Omental fat pad (tissue), 4 donors: ENCODE measurements at places on chromosomes 3 and 15. TPM values are rescaled to one million over a fixed set of nuclear protein-coding genes. Genes with fewer than 3 reads are reported as not detected.

The HEXA gene
- total RNA-seq, result 78.3 TPM

The TCF12 gene
- 126 TPM for total RNA-seq

The ESYT3 gene
- 1.5 TPM for total RNA-seq

The CKMT1A gene
- 0.79 TPM for total RNA-seq

The GOLGA8J gene
- total RNA-seq, result not detected

The SERPINI1 gene
- 7.1 TPM for total RNA-seq

The MYRIP gene
- 1.0 TPM for total RNA-seq

The STRIT1 gene
- not detected for total RNA-seq

The CPA3 gene
- total RNA-seq, result 16.2 TPM

The SAMMSON gene
- not detected for total RNA-seq

The TMEM39A gene
- 58.5 TPM for total RNA-seq

The KLF15 gene
- total RNA-seq, result 22.3 TPM

The C15orf61 gene
- total RNA-seq, result 6.0 TPM

The EXD1 gene
- total RNA-seq, result not detected

The ZBBX gene
- not detected for total RNA-seq

The ABI3BP gene
- 37.4 TPM for total RNA-seq

The VEPH1 gene
- 3.1 TPM for total RNA-seq

The ARL14 gene
- total RNA-seq, result not detected
